Stimulated activated CD4-positive, alpha-beta T cell treated with anti-CD3 and anti-CD28 coated beads, Interleukin-1b, Interleukin-23, amount 100 ng/mL, for 1 hour (primary cell): ENCODE measurements at places on chromosomes 12 and 14.

- no peak for DNase-seq
Measured at GRCh38 chr12:116314477-116314876, 37.0 kb upstream of the MED13L start.

DNA sequence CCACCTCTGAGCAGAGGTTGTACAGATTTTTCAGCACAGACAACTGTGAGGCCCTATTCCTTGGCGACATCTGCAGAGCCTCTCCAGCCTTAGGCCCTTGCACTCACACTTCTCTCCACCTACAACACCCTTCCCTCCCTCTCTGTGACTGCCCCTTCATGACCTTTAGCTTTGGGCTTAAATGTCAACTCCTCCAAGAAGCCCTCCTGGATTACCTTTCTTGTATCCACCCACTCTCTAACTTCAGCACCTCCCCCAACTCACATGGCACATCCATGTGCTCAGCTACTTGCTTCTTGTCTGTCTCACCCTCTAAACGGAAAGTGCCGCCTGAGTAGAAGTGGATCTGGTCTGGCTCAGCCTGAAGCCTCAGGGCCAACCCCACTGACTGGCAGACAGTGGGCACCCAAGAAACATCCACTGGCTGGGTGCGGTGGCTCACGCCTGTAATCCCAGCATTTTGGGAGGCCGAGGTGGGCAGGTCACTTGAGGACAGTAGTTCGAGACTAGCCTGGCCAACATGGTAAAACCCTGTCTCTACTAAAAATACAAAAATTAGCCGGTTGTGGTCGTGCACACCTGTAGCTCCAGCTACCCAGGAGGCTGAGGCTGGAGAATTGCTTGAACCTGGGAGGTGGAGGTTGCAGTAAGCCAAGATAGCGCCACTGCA, 22.1 kb downstream of the TRPV4 start:
- DNase-seq, result no peak

DNA sequence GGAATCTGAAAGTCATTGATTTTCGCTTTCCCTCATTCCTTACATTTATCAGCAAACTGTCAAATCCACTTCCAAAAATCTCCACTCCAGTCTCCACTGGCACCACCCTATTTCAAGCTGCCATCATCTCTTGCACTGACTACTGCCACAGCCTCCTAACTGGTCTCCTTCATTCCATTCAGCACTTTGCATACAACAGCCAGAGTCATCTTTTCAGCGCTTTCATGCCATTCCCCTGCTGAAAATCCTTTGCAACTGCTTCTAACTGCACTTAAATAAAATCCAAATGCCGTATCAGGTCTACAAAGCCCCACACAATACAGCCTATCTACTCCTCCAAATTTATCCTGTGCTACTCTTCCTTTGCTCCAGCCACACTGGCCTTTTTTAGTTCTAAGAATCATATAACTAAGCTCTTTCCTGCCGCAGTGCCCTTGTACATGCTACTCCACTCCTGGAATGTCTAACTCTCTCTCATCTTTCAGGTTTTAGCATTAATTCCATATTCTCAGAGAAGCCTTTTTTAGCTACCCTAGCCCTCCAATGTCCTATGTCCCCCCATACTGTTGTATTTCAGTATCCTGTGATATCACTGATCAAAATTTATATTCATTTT, 21.6 kb downstream of the FERMT2 start:
- no peak for DNase-seq

GRCh38 chr14:106185837-106186233, 659.5 kb downstream of the TMEM121 start:
- peak; percentile 46 for DNase-seq

GRCh38 chr12:6335451-6336078, 6.3 kb downstream of the TNFRSF1A start:
- DNase-seq, result peak; percentile 54

- DNase-seq, result peak; percentile 22
Measured at GRCh38 chr12:14723763-14724162, 27.4 kb upstream of the GUCY2C start.

GRCh38 chr12:14567351-14568162, at the start of gene PLBD1:
Gene PLBD1 (minus strand): TSS chr12:14567883. CDS start chr12:14567696, 187 bp downstream.
- DNase-seq, result no peak

DNA sequence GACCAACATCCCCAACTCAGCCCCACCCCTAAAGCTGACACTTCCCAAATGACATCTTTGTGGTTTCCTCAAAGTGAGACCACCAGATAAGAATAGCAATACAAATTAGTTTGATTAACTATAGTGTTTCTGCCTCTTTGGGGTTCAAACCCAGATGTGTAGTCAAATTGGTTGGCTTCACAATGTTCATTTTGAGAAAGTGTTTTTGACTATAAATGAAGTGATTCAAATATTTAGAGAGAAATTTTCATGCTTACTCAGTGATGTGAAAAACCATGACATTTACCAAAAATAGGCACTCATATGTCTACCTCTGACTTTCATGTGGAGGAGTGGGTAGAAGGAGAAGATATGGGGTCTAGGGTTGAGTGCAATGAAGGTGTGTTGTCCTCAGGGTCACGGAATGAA, 218.4 kb downstream of the BCAT1 start:
- no peak for DNase-seq

DNA sequence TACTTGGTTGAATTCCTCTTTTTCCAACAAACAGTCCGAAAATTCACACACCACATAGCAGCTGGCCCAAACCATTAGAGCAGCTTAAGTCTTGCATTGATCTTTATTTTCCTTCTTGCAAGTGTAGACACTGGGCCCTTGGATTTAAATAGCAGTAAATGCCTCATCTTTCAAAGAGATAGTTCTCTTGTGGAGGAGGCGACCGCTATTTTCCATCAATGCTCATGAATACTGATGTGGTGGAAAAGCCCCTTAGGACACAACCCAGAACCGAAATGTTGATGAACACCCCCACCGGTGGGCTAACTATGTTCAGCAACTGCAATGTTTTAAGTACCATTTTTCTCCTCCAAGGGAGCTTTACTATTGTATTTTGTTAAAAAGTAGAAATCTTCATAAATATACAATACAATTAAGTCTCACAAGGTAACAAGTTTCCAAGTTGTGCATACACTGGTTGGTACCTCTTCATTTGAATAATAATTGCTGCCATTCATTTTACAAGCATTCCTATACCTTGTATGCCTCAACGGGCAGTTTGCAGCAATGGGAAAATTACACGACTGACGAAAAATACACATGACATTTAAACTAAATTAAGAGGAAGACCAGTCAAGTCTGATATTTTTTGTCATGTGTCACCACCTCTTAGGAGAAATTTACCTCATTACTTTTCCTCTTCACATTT, 18.0 kb downstream of the NIN start:
- no peak for DNase-seq

DNA sequence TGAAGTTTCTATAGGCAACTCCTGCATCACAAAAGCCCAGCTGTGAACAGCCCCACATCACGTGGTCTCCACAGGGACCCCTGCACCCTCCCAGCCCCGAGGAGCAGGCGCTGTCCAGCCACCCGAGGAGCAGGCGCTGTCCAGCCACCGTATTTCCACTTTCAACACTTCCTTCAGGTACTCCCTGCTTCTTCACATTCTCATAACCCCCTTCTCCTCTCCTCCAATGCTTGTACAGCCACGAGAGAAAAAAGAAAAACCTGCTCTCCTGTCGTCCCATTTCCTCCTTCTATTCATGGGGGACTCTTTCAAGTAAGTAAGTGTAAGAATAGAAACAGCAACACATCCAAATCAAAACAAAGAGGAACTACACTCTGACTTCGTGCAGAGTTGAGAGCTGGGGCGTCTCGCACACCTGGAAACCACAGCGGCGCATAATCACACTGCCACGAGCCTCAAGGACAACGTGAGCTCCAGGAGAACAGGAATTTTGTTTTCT, 11.9 kb downstream of the CDC42BPB start:
- DNase-seq, result no peak

DNA sequence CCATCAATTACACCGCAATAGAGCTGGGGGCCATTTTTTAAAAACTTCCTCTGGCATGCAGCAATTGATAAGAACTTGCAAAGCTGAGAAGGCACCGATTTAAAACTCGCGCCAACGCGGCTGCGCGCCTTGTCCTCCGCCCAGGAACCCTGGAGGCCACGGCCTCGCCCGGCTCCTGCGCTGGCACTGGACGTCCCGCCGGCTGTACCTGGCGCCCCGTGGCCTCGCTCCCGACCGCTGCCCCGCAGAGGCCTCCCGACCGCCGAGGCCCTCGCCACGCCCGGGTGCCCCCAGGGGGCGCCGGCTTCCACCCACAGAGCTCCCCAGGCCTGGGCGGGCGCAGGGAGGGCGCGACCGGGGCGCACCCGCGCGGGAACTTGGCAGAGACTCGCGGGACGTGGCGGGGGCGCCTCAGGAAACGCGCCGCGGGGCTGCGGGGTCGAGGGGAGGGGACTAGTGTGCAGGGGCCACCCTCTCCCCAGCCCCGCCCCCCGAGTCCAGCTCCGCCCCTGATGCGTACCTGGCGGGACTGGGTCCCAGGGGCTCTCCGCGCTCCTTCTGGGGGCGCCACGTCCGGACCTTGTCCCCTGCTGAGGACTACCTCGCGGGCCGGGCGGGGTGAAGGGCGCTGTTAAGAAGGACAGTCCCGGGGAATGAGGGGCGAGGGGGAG, 65.7 kb downstream of the TNFAIP2 start:
- no peak for DNase-seq

DNA sequence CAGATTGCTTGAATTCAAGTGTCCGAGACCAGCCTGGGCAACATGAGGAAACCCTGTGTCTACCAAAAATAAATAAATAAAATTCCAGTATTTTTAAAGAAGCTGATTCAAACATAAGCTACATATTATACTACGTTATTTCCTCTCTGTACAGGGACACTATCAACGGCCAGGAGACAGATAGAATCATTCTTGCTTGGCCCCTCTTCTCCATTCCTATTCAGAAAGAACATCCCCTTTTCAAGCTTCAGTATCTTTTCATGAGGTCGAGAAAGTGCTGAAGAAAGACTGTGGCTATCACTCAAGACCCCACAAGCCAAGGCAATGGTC, 314 bp upstream of the DHRS7 start:
- DNase-seq, result no peak

DNA sequence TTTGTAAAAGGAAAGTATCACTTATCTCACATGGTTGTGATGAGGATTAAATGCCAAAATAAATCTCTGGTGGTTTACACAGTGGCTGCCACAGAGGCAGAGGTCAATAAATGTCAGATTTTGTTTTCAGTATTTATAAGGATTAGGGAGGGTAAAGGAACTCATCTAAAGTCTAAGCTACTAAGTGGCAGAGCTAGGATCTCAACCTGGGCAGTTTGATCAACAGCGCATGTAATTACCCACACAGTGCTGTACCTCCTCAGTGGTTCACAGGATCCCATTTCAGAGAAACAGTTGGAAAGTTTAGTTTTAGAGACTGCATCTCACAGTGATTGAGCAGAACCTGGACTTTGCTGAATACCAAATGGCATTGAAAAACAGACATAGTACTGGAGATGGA, 44.9 kb upstream of the RIC8B start:
- no peak for DNase-seq

DNA sequence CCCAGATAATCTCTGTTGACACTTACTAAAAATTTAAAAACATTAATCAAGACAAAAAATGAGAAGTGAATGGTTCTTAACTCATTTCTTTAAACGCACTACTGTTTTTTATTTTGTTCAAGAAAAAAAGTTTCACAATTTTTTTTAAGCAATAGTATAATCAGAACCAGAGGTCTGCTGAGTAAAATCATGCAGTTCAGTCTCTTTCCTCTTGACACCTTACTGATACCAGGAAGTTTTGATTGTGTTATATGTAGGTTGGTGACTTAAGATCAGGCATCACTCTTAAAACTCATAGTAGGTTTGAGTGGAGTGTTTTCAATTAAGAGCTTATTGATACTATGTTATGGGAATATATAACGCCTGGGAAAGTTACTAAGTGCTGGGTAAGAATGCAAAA, 121.4 kb downstream of the TRMT5 start:
- no peak for DNase-seq

GRCh38 chr14:61672796-61673195, 22.5 kb upstream of the HIF1A start:
- no peak for DNase-seq

- no peak for DNase-seq
Measured at GRCh38 chr12:52947738-52948423, 1.0 kb upstream of the KRT18 start.

DNA sequence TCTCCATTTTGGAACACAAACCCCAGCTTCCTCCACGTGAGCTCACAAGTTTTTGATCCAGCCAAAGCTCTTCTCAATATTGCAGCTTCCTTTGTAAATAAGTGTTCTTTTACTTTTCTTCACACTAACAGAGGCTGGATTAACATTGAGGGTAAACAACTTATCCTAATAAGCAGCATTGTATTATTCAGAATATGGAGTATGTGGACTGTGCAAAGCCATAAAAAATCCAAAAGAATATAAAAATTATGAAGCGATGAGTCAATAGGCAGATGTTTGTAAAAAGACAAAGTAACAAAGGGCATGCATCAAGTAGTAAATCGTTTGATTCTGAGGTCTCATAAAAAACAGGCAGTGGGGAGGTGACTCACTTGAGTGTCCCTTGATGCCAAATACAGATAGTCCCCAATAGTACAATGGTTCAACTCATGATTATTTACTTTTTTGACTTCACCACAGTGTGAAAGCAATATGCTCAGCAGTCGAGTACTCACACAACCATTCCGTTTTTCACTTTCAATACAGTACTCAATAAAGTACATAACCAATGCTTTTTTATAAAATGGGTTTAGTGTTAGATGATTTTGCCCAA, 23.1 kb upstream of the KCNK10 start:
- DNase-seq, result no peak

DNA sequence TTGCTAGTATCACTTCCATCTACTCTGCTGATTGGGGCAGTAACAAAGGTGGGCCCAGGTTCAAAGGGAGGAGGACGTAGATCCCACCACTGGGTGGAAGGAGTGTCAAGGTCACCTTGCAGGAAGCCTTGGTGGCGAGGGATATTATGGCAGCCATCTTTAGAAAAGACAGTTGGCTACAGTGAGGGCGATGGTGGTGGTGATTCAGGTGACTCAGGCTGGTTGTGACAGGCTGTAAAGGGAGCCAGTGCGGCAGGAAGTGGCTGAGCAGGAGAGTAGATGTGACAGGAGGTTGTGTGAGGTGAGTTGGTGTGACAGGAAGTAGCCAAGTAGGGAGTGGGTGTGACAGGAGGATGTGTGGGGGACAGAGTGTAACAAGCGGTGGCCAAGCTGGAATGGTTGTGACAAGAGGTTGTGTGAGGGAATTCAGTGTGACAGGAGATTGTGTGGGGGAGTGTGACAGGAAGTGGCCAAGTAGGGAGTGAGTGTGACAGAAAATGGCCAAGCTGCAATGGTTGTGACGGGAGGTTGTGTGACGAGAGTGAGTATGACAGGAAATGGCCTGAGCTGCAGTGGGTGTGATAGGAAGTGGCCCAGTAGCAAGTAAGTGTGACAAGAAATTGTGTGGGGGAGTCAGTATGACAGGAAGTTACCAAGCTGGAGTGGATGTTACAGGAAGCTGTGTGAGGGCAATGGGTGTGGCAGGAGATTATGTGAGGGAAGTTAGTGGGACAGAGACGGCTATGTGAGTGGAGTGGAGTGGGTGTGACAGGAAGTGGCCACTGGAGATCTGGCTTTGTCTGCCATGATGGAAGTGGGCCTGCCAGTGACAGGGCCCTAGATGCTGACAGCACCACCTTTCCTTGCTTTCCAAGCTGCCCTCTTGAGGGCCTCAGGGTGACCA, 136.5 kb upstream of the MYL2 start:
- no peak for DNase-seq
